Central memory CD4-positive, alpha-beta T cell (primary cell): ENCODE measurements at places on chromosomes 1 and 21.

DNA sequence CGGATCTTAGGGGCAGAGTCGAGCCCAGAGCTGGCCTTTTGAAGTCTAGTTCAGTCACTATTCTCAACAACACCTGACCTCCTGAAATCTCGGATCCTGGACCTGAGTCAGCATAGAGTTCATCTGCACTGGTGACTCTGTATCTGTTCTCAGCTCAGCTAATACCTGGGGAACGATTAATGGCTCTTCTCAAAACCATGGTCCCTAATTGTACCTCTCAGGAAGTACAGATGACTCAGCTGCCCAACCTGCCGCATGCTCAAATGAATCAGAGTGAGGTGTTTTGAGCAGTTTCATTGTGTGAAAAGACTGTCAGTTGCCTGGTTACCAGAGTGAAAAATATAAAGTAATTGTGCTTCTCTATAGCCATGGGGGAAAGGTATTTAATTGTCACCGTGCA lies 89.2 kb downstream of the SLC35F3 start:
- no peak for DNase-seq

- DNase-seq = peak; percentile 57
Measured at GRCh38 chr1:64823691-64824476, 79.0 kb downstream of the RAVER2 start.

- DNase-seq = no peak
Measured at GRCh38 chr1:151011154-151011850, 3.1 kb downstream of the PRUNE1 start.

GRCh38 chr1:210584439-210585113 lies 255.9 kb downstream of the HHAT start:
- peak; percentile 13 for DNase-seq

GRCh38 chr1:9143250-9143649 lies 14.3 kb upstream of the GPR157 start:
- DNase-seq = no peak

GRCh38 chr1:114150016-114150415 lies 3.7 kb downstream of the SYT6 start:
- no peak for DNase-seq

DNA sequence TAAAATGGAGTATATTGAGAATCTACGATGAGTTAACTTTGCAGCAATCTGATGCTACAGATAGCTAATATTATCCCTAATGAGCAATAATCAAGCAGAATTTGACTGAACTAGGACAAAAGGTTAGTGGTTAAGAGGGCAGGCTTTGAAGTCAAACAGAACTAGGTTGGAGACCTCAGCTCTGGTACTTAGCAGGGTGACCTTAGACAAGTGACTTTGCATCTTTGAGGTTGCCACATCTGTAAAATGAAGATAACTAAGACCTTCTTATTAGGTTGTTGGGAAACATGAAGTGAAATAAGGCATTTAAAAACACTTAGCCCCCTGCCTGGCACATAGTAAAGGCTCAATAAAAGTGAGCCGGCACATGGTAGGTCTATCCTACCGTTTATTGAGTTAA lies 4.3 kb upstream of the FUCA1 start:
- DNase-seq = no peak

- DNase-seq = no peak
Measured at GRCh38 chr1:234281826-234282489, 91.3 kb upstream of the COA6 start.

GRCh38 chr1:105865546-105865945 lies 1190.9 kb upstream of the PRMT6 start:
- no peak for DNase-seq

DNA sequence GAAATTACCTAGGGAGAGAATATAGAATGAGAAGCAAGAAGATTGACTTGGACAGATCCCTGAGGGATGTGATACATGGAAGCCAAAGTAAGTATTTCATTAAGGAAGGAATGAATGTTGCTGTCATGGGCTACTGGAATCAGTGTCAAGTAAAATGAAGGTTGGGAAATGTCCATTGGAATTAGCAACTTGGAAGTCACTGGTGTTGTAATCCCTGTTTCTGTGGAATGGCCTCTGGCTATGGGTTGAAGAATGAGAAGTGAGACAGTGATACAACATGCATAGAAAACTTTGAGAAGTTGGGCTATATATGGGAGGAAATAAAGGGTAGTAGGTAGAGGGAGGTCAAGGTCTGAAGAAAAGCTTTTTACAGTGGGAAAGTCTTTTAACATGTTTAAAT lies 54.7 kb downstream of the CCDC18 start:
- DNase-seq = no peak

- DNase-seq = no peak
Measured at GRCh38 chr1:33641104-33641830, 168.8 kb downstream of the ZSCAN20 start.

DNA sequence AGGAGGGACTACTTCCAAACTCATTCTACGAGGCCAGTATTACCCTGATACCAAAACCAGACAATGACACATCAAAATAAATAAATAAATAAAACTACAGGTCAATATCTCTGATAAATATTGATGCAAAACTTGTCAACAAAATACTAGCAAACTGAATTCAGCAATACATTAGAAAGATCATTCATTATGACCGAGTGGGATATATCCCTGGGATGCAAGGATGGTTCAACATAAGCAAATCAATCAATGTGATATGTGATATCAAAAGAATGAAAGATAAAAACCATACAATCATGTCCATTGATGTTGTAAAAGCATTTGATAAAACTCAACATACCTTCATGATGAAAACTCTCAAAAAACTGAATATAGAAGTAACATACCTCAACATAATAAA lies 36.7 kb downstream of the NME7 start:
- DNase-seq = no peak

- DNase-seq = no peak
Measured at GRCh38 chr1:234536741-234537140, 57.8 kb upstream of the TARBP1 start.

DNA sequence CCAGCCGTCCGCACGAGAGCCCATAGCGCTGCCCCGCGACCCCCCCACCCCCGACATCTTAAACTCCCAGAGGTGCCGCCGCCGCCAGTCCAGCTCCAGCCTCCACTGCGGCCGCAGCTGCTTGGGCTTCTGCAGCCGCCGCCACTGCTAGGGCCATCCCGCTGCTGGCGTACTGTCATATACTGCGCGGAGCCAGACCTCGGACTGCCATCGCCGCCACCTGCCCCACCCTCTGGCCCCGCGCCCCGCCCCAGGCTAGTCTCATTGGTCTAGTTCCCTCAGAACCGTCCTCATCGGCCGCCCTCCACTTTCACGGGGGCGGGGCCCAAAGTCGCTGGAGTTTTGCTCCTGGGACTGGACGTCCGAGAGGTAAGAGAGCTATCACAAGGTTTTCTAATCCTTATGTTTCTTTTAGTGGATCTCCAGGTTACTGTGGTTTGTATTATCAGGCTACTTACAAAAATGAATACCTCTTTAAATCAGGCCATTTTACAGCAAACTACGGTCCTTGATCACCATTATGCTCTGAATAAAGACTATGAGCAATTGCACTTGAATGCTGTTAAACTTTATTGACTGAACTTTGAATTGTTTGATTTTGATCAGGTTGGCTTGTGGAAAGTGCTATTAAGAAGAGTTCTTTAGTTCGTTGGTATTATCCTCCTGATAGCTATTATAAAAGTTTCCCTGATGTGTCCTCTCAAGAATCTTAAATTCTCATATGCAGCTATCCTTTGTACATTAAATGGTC lies 2.8 kb upstream of the CD1D start:
- DNase-seq = no peak

GRCh38 chr1:223713546-223714420 lies 1.4 kb downstream of the CAPN2 start:
- peak; percentile 31 for DNase-seq

DNA sequence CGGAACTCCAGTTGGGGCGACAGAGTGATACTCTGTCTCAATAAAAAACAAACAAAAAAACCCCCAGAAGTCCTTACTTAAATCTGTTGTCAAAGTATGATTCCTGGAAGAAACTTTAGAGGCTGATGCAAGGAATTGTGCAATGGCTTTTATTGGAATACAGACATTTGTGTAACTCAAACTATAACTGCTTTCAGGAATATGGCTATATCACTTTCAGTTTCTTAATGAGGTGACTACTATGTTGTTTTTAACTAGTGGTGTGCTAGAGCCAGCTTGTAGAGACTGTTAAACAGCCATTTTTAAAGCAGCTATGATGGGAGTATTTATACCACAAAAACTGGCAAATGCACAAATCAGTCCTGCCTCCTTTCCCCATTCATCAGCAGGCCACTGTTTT lies 22.7 kb upstream of the DNAJC28 start:
- DNase-seq = no peak

DNA sequence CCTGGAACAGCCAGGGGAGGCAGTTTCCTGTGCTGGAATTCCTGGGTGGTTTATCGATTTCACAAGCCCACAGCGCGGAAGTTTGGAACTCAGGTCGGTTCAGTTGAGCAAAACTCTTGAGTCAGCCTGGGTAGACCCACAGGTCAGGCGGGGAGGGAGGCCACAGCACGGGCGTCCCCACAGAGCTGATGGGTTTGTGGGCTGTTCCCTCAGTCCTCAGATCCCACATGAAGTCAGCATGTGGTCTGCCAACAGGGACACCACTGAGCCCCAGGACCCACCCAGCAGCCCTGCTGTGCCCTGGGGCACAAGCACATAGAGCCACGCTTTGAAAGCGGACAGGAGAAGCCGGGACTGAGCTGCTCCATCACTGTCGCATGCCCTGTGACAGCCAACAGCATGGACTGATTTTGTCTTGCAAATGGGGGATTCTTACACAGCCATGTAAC lies 17.4 kb downstream of the BMP8A start:
- DNase-seq = no peak

GRCh38 chr1:84772428-84772943 lies 82.2 kb upstream of the SSX2IP start:
- peak; percentile 62 for DNase-seq

DNA sequence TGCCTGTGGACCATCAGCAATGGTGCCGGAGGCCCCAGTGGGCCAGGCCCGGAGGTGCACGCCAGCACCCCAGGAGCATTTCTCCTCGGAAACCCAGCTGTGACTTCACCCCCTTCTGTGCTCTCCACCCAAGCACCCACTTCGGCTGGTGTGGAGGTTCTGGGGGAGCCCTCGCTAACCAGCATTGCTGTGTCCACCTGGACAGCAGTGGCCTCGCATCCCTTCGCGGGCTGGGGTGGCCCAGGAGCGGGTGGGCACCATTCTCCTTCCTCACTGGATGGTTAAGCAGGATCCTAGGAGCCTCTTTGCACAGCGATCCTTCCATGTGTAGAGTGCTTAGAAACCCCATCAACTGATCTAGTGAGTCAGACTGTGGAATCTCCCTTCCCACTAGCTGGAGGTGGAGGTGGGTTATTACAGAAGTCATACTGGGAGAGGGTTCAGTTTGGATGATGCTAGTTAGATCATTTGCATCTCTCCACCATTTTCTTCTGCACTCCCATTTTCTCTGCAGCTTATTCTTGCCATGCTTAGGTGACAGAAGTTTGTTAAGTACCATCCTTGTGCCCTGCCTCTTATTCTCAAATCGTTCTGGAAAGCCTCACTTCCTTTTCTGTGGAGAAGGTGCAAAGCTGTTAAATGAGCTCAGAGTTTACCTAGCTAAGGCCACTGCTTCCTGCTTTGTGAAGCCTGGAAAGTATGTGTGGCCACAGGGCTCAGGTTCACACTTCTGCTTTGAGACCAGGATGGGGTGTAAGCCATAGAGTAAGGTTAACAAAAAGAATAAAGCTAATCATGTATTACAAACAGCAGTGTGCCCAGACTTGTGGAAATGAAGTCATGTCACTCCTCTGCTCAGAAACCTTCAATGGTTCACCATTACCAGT lies 32.3 kb downstream of the TBX19 start:
- no peak for DNase-seq

DNA sequence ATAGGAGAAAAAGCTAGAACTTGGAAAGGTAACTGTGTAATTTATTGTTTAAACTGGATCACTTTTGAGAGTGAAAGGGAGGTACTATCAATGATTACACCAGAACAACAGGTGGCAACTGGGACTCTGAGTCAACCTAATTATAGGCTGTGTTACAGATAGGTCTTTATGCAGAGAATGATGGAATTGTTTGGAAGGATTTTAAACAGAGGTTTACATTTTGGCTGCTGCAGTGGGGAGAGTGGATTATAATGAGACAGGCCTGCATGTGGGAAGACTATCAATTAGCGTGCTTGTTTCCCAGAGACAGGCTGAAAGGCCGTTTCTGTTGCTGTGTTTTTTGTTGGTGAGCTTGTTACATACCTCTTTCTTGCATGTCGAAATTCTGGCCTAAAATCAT lies 432.9 kb downstream of the PLA2G4A start:
- no peak for DNase-seq

DNA sequence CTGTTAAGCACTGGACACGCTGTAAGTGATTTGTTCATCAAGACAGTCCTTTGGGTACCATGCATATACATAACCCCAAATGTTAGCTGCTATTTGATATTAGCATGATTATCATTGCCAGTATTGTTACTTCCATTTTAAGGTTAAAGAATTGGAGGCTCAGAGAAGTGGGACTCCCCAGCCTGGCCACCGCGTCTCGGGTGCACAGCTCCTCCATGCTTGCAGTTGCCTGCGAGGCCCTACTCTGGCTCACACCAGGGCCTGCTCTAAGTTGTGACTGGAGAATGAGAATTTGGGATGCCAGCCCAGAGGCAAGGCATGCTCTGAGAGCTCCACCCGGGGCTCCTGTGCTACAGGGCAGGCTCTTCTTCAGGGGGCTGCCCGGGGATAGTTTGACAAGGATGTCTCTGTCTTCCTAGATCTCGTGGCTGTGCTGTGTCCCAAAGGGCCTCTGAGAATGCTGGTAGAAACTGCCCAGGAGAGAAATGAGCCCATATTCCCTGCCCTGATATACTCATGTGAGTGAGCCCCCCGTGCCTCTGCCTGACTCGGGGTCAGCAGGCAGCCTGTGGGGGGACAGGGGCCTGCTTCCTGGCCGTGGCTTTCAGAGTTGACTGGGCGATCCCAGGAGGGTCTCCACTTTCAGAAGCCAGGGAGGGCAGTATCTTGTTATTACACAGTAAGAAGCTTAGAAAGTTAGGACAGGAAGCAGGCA lies 19.4 kb downstream of the PSEN2 start:
- DNase-seq = no peak

DNA sequence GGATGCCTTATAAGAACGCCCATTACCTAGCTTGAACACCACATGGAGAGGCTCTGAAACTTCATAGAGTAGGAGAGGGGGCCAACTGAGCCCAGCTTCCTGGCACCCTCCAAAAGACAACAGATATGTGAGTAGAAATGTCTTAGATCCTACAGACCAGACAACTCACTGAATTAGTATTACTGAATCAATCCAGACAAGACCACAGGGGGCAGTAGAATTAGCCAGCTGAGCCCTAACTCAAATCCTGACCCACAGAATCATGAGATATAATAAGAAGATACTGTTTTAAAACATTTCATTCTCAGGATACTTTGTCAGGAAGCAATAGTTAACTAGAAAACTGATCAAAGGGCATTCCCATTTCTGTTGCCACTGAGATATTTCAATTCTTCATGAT lies 45.8 kb upstream of the C1orf21 start:
- no peak for DNase-seq
